Ureter (tissue), 1 donor: ENCODE measurements at places on chromosomes 1 and 21. TPM values are rescaled to one million over a fixed set of nuclear protein-coding genes. Genes with fewer than 3 reads are reported as not detected.

The MFAP2 gene
- 7.1 TPM for total RNA-seq

The LRRC3 gene
- 3.8 TPM for total RNA-seq

DNA sequence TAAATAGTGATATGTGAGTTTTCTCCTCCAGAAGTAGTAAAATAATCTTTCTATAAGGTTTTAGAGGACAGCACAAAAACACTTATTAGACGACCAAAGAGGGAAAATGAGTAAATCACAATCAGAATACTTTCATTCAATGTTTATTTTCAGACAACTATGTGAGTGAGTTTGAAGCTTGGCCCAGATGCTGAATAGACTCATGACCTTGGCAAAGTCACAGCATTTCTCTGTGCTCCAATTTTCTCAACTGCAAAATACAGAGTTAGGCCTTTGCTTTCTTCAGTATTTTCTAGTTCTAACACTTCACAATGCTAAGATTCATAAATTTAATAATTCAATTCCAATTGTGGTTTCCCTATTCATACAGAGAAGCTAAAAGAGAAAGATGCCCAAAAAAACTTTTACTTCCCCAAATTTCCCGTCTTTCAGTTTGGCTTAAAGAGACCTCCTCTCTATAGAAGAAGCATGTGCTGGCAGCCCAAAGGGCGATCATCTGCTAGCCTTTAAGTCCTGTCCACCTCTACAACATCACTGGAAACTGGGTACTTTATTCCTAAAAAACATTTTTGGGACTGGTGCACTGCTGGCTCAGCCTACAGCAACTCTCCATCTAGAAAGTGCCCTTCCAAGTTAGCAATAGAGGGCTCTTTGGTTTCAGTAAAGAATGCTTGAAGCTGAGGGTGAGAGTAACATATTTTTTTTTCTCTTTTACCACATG, 116.8 kb upstream of the GORAB start:
- no peak for DNase-seq

DNA sequence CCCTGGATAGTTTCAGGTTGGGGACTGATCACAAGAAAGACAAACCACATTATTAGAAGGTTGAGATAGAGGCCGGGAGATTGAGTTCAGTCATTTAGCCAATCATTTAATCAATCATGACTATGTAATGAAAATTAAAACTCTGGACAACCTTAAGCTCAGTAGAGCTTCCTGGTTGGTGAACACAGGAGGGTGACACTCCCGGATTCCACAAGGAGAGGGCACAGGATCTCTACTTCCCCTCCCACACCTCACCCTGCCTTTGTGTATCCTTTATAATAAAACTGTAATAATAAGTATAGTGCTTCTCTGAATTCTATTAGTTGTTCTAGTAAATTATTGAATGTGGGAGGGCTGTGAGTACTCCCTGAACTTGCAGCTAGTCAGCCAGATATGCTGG, 150.1 kb downstream of the PIK3R3 start:
- DNase-seq: no peak

DNA sequence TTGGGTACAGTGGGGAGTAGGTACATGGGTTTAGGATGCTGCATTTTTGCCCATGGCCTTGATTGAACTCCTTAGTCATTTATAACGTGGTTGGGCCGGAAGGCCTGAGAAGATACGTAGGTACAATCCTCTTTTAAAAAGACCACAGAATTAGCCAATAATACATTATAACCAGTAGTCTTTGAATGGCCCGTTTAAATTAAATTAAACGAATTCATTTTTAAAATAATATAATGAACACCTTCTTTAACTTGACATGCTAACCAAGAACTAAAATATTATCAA, 20.1 kb upstream of the ADAR start:
- no peak for DNase-seq

DNA sequence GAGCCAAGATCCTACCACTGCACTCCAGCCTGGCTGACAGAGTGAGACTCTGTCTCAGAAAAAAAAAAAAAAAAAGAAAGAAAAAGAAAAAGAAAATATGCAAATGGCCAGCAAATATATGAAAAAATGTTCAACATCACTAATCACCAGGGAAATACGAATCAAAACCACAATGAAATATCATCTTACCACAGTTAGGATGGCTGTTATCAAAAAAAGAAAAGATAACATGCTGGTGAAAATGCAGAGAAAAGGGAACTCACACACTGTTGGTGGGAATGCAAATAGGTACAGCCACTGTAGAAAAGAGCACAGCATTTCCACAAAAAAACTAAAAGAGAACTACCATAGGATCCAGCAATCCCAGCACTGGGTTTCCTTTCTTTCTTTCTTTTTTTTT, 477.5 kb downstream of the SMYD3 start:
- no peak for DNase-seq

GRCh38 chr1:245687636-245688535, 533.1 kb downstream of the KIF26B start:
- no peak for DNase-seq

DNA sequence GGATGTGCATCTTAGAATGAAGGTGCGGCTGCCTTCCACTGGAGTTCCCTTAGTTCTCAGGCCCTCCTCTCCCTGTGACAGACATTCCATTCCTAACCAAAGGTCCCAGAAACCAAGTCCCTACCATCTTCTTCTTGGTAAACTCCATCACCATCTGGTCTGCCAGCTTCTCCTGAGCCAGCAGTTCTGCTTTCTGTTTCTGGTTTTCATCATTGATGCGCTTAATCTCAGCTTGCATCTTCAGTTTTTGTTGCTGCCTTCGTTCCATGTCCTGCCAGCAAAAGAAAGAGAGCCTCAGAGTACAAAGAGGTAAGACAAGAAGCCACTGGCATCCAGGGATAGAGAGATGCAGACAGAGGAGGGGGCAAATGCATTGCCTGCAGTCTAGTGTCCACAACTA, 18.0 kb upstream of the VSIG8 start:
- DNase-seq: no peak

DNA sequence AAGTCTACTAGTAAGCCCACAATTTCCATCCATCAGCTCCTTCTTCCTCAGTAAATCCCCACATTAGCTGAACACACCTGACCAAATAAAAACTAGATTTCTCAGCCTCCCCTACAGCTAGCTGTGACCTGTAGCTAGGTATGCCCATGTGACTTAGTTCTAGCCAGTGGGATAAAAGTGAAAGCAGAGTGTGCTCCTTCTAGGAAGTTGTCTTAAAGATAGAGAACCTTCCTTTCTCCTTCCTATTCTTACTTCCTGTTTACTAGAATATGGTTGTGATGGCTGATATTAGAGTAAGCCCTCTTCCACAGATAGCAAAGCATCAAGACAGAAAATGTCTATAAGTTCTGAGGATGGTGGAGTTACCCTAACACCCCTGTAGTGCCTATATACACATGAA, 67.0 kb downstream of the PIK3R3 start:
- DNase-seq: no peak
